Frontal cortex (tissue), 4 donors: ENCODE measurements at places on chromosomes 11 and 22. TPM values are rescaled to one million over a fixed set of nuclear protein-coding genes. Genes with fewer than 3 reads are reported as not detected.
A peak's percentile ranks its signal among the peaks of the same experiment; 100 is the strongest.

DNA sequence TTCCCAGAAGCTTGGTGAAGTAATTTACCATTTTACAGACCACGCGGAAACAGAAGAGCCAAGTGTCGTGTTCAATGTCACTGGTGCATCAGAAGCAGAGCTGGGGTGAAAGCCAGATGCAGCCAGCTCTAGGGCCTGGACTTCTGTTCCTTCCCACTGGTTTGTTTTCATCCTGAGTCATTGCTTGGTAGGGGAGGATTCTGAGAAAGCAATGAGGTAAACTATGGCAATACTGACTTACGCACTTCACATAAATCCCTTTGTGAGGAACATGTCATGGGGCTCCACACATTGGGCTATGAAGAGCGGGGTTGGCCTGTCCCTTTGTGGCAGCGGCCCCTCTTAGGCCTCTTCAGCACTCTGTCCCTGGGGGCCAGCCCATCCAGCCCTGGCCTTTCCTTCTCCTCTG, 52.4 kb upstream of the RBFOX2 start:
- no peak for DNase-seq

DNA sequence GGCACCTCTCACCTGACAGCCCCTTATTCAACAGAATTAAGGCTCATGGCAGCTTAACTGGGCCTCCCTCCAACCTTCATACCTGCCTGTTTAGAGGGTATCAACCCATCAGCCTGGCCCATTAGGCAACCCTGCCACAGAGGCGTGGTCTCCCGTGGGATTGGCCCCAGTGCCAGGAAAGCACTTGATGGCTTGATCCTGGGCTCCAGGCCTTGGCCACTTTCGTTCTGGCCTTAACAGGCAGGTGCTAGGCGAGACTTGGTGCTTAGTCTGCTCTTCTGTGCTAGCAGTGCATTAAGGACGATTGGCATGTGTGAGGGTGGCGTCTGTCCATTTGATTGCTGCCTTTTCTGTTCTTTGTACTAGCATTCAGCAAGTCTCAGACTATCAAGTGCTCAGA, 75.2 kb downstream of the CABIN1 start:
- no peak for DNase-seq

DNA sequence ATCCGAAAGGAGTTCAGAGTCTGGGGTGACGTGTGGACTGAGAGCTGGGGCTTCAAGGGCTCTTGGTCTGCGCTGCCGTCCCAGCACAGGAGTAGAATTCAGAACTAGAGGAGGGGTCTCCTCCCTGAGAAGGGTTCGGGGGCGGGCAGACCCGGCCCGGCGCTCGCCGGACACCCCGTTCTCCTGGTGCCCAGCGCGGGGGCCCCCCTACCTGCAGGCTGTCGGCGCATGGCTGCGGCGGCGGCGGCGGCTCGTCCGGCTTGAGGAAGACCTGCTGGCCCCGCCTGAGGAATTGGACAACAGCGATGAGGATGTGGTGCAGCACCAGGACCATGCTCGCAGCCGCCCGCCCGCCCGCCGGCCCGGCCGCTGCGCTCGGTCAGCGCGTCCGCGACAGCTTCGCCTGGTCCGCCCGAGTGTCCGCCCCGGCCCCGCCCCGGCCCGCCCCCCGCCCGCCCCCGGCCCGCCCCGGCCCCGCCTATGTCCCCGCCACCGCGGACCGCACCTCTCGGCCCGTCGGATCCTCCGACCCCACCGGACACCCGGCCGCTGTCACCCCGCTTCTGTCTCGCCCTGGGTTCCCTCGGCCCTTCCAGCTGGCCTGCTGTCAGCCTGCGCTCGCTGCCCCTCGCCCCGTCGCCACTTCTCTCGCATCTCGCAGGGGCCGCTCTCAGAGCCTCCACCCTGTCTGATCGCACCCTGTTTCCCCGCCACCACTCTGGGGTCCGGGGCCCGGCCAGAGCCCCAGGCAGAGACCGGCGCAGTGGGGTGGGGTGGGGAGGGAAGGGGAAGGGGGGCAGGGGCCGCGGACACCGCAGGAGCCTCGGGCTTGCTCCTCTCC, 32.0 kb downstream of the PDE2A start:
- DNase-seq = peak; percentile 88

- DNase-seq = no peak
These were observed 176.2 kb downstream of the BUD13 start for GRCh38 chr11:116596346-116597260.

The CD3E gene
- not detected for total RNA-seq

The LZTR1 gene
- total RNA-seq = 37.5 TPM

GRCh38 chr11:35058669-35059434, 80.1 kb upstream of the CD44 start:
- no peak for DNase-seq

DNA sequence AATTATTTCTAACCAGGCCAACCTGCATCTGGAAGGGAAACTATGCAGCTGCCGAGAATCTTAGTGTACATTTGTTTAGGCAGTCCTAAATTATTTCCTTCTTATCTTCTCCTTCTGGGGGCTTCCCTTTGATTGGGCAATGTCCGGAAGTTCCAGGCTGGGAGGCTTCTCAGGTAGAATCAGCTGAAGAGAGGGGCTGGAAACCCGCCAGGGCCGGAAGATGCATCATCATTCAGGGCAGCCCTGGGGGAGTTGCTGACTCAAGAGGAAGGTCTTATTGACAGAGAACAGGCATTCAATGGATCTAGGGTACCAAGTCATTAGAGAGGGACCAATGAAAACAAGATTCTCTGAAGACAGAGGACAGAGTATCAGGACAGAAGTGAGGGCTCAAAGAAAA, 150.7 kb downstream of the BLID start:
- DNase-seq = no peak

DNA sequence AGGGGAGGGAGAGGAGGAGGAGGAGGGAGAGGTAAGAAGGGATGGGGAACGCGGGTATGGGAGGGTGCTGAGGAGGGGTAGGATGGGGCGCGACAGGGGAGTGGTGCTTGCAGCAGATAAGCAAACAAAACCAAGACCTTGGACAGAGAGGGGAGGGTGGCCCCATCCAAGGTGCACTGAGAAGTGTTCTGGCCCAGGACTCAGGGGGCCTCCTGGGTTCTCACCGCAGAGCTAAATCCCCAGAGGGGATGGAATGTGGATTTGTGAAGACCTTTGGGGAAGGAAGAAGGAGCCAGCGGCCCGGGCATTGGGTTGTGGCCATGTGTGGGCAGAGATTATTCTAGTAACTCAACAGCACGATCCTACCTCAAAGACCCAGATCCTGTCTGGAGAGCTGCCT, 90.9 kb upstream of the LINC01488 start:
- DNase-seq = no peak

DNA sequence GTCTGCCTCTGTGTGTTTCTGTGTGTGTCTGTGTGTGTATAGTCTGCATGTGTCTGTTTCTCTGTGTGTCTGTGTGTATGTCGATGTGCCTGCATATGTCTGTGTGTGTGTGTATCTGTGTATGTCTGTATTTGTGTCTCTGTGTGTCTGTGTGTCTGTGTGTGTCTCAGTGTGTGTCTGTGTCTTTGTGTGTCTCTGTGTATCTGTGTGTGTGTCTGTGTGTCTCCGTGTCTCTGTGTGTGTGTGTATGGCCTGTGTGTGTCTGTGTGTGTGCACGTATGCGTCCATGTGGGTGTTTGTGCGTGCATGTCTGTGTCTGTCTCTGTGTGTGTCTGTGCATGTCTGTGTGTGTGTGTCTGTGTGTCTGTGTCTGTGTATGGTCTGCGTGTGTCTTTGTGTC, 439 bp downstream of the SNX32 start:
- no peak for DNase-seq

DNA sequence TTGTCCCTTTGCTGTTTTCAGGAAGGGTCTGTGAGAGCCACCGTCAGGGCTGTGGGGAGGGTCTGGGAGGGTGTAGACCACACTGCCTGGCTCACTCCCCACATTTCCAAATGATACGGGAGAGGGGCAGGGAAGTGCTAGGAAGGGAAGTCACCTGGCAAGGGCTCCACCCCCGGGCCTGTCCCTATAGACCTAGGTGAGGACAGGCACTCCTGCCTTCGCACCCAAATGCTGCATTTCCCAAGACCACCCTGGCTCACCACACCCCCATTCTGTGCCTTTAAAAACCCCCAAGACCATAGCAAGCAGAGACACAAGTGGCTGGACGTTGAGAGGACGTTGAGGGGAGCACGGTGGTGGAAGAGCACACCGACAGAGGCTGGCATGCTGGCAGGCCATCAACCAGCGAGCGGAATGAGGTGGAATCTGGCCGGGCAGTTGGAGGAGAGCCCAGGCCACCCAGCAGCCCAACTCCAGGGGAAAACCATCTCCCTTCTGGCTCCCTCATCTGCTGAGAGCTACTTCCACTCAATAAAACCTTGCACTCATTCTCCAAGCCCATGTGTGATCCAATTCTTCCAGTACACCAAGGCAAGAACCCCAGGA, 45.7 kb downstream of the GNB1L start:
- DNase-seq = no peak

The CLDN25 gene
- not detected for total RNA-seq

GRCh38 chr11:82527081-82527584, 206.5 kb downstream of the FAM181B start:
- no peak for DNase-seq

The SPON1 gene
- 33.4 TPM for total RNA-seq

DNA sequence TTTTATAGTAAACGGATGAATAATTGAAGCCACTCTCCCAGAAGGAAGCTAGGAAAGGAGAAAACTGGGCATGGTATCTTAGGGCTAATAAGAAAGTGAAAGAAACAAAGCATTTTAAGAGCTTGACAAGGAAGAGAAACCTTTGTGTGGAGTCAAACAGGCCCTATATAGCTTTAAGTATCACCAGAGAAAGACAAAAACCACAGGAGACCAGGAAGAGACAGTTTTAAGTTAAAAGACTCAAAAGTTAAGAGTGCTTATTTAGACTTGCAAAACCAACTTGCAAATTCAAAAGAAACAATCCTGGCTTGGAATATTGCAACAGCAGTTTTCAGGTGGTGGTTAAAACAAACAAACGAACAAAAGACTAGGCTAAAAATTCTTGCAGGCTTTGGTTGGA, 3.4 kb downstream of the PAK1 start:
- no peak for DNase-seq

The MORC2 gene
- 26.1 TPM for total RNA-seq

- DNase-seq = no peak
These were observed 5.0 kb upstream of the ANO1 start for GRCh38 chr11:70072861-70073755.
